Body of pancreas (tissue), 4 donors: ENCODE measurements at places on chromosomes 6 and 20. TPM values are rescaled to one million over a fixed set of nuclear protein-coding genes. Genes with fewer than 3 reads are reported as not detected.

DEFB124 gene
- total RNA-seq = not detected

DEFB125 gene
- total RNA-seq = not detected

MYCT1 gene
- total RNA-seq = 3.9 TPM

MRPL18 gene
- total RNA-seq = 84.0 TPM

LST1 gene
- 6.9 TPM for total RNA-seq

HCRTR2 gene
- not detected for total RNA-seq

DNA sequence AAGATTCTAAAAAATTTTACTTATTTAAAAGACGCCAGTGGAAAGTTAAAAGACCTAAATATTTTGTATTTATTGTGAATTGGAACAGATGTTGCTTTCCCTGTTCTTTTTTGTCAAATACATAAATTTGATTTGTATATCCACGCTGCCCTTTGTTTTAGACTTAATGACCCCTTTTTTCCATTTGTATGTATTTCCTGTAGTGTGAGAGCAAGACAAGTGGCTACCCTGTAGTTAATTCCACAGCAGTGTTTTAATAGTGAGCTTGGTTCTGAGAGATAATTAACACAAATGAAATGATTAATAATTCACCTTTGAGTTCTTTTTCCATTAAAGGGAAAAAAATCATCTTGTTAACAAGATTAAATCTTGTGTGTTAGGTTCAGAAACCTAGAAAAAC is 16.6 kb downstream of the SH3BGRL2 start:
- H3K27me3 ChIP-seq = no peaks in the 10 kb centered on the region
- H3K4me1 ChIP-seq = peaks cover 28% of the 10 kb centered on the region
- no peak overlapping the region for H3K27ac ChIP-seq

- H3K4me3 ChIP-seq = no peak overlapping the region
- H3K27me3 ChIP-seq = no peaks in the 10 kb centered on the region
- no peaks in the 10 kb centered on the region for H3K4me1 ChIP-seq
- H3K36me3 ChIP-seq = no peaks in the 10 kb centered on the region
Observed at GRCh38 chr6:147154454-147154853, 49.8 kb upstream of the STXBP5 start.

GRCh38 chr6:70860045-70860444 is 96.8 kb downstream of the B3GAT2 start:
- no peaks in the 10 kb centered on the region for H3K4me1 ChIP-seq
- no peak overlapping the region for H3K4me3 ChIP-seq
- no peak overlapping the region for H3K27ac ChIP-seq
- H3K27me3 ChIP-seq = no peaks in the 10 kb centered on the region
- DNase-seq = no peak

DNA sequence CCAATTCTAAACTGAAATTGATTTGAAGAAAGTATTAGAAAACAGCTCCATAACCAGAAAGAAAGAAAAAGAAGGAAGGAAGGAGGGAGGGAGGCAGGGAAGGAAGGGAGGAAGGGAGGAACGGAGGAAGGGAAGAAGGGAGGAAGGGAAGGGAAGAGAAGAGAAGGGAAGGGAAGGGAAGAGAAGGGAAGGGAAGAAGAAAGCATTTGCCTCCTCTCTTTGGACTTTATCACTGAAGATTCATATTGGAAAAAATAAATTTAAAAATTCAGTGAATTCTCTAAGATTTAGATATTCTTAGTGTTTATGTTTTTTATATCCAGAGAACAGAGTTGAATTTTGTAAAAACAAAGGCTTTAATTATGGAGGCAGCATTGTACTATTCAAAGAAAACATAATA is 68.5 kb upstream of the NXT1 start:
- H3K27me3 ChIP-seq = no peaks in the 10 kb centered on the region
- H3K27ac ChIP-seq = no peak overlapping the region

DNA sequence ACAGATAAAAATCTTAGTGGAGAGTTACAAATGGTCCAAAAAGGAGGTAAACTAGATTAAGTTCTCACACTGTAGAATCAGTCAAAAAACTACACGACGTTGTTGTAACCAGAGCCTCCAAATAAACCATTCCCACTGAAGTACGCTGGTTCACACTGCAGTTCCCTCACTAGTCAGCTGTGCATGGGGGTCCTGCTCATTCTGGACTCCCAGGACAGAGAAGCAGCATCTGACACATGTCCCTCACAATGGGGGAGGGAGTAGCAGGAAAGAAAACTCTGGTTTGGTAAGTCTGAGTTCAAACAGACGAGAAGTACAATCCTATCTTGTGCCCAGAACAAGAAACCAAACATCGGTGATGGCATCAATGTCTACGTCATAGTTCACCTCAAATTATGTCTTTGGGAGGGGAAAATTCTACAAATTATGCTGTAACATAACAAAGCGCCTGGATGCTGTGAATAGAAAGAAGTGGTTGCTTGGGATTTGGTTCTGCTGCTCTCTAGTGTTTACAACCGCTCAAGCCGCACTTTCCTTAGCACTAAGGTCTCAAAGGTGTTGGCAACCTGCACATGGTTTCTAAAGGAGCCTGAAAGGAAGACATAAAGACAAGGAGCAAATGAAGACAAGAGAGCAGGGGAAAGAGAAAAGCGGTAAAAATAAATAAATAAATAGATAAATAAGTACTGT is 208.0 kb downstream of the GMDS start:
- H3K36me3 ChIP-seq = no peaks in the 10 kb centered on the region
- H3K27ac ChIP-seq = no peak overlapping the region

- no peak for DNase-seq
- no peak overlapping the region for H3K4me3 ChIP-seq
- no peaks in the 10 kb centered on the region for H3K27me3 ChIP-seq
- H3K27ac ChIP-seq = peak overlapping the region; percentile 73
- no peaks in the 10 kb centered on the region for H3K36me3 ChIP-seq
Observed at GRCh38 chr6:100456141-100456907, 8.4 kb downstream of the SIM1 start.

DNA sequence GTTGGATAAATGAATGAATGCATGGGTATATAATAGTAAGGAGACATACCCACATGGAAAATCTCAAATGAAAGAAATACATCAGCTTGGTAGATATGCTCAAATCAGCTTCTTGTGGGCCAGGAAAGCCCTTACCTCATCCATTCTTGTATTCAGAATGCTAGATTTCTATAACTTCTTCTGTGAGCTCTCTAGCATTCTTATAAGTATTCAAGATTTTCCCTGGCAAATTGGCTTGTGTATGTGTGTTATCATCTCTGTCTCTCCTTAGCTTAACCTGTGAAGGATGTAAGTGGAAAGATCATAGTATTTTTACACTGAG is 100.8 kb downstream of the OR2B2 start:
- H3K4me3 ChIP-seq = no peak overlapping the region
- H3K27me3 ChIP-seq = peaks cover 10% of the 10 kb centered on the region
- peaks cover 29% of the 10 kb centered on the region for H3K4me1 ChIP-seq
- H3K27ac ChIP-seq = no peak overlapping the region
- H3K36me3 ChIP-seq = no peaks in the 10 kb centered on the region
- DNase-seq = no peak

GRCh38 chr20:34954904-34955230 is 739 bp downstream of the GSS start:
- H3K4me3 ChIP-seq = peak overlapping the region; percentile 23
- H3K36me3 ChIP-seq = no peaks in the 10 kb centered on the region
- H3K4me1 ChIP-seq = peaks cover 13% of the 10 kb centered on the region

DNA sequence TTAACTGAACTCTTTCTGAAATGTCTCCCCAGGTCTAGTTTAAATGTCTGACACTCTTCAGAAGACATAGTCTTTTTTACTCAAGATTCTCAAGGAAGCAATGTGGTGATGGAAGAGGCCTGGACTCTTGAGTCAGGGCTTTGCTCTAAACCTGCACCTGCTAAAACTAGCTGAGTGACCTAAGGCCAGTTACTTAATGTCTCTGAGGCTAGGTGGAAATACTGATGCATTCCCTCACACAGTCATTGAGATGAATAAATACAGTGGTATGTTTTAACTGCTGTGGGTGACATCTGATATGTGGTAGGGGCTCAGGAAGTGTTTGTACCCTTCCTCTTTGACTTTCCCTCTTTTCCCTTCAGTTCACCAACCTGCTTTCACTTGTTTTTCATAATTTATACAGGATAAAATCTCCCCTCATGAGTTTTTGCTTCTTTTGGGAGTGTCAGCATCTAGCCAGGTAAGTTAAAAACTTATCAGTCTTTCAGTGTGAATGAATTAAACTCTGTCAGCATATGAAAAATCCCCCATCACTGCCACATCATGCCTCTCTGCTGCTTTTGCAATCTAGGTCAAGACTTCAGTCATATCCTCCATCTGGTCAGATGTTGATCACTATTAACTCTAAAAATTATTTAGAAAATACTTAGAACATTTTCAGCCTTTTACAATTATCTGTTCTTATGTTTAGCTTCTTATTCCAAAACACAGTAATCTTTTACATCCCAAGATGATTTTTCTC is 178.7 kb upstream of the TNFAIP3 start:
- H3K27me3 ChIP-seq = no peaks in the 10 kb centered on the region
- no peak overlapping the region for H3K4me3 ChIP-seq
- no peak for DNase-seq

DNA sequence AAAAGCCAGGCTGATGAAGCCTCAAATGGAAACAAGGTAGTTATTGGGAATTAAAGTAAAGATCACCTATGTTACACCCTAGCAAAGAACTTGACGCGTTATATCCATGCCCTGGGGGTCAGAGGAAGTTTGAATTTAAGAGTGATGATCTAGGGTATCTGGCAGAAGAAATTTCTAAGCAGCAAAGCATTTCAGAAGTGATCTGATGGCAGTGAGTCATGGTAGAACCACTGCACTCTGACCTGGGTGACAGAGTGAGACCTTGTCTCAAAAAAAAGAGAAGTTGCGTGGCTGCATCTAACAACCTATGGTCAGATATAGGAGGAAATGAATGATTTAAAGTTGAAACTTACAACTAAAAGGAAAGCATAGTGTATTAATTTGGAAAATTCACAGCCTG is 45.2 kb downstream of the SCP2D1 start:
- no peak overlapping the region for H3K4me3 ChIP-seq
- H3K27ac ChIP-seq = no peak overlapping the region
- no peak for DNase-seq
- H3K27me3 ChIP-seq = no peaks in the 10 kb centered on the region
- H3K4me1 ChIP-seq = no peaks in the 10 kb centered on the region

GRCh38 chr20:23313271-23313670 is 37.3 kb upstream of the NXT1 start:
- H3K27me3 ChIP-seq = no peaks in the 10 kb centered on the region
- DNase-seq = no peak
- no peaks in the 10 kb centered on the region for H3K36me3 ChIP-seq
- no peak overlapping the region for H3K27ac ChIP-seq
- no peak overlapping the region for H3K4me3 ChIP-seq

DNA sequence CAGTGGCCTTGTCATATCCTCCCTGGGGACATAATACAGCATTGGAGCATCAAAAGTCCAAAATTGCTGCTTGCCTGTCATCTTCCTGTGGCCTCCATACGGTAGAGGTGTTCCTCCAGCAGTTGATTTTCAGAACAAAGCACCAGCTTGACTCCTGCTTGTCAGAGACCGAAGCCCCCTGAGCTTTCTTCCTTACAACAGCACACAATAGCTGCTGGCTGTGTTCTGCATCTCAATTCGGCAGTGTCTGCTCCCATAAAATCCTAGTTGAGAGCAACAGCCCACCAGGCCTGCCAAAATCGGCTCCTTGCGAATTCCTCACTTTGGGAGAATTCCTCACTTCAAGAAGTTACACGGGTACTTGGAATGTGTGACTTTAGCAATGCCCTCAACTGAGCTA is 372.9 kb downstream of the SAMD5 start:
- H3K36me3 ChIP-seq = no peaks in the 10 kb centered on the region
- no peaks in the 10 kb centered on the region for H3K4me1 ChIP-seq
- no peaks in the 10 kb centered on the region for H3K27me3 ChIP-seq

- DNase-seq = no peak
- no peak overlapping the region for H3K27ac ChIP-seq
- no peaks in the 10 kb centered on the region for H3K36me3 ChIP-seq
- no peak overlapping the region for H3K4me3 ChIP-seq
- H3K27me3 ChIP-seq = no peaks in the 10 kb centered on the region
- H3K4me1 ChIP-seq = no peaks in the 10 kb centered on the region
Observed at GRCh38 chr20:44445742-44446710, 29.6 kb upstream of the TTPAL start.

GRCh38 chr6:170208651-170209353 is 82.1 kb downstream of the DLL1 start:
- no peak overlapping the region for H3K27ac ChIP-seq
- no peak overlapping the region for H3K4me3 ChIP-seq
- no peak for DNase-seq

- peak; percentile 42 for DNase-seq
- H3K27ac ChIP-seq = no peak overlapping the region
- H3K4me3 ChIP-seq = peak overlapping the region; percentile 15
- no peaks in the 10 kb centered on the region for H3K27me3 ChIP-seq
Observed at GRCh38 chr6:17580518-17581048, 19.5 kb upstream of the FAM8A1 start.

- H3K27me3 ChIP-seq = no peaks in the 10 kb centered on the region
- H3K4me1 ChIP-seq = no peaks in the 10 kb centered on the region
- DNase-seq = no peak
- no peak overlapping the region for H3K4me3 ChIP-seq
Observed at GRCh38 chr6:152049502-152049901, 242.0 kb downstream of the ESR1 start.

GRCh38 chr6:135266675-135267074 is 85.6 kb downstream of the MYB start:
- peaks cover 14% of the 10 kb centered on the region for H3K4me1 ChIP-seq
- DNase-seq = no peak
- H3K27me3 ChIP-seq = no peaks in the 10 kb centered on the region
- no peak overlapping the region for H3K27ac ChIP-seq

DNA sequence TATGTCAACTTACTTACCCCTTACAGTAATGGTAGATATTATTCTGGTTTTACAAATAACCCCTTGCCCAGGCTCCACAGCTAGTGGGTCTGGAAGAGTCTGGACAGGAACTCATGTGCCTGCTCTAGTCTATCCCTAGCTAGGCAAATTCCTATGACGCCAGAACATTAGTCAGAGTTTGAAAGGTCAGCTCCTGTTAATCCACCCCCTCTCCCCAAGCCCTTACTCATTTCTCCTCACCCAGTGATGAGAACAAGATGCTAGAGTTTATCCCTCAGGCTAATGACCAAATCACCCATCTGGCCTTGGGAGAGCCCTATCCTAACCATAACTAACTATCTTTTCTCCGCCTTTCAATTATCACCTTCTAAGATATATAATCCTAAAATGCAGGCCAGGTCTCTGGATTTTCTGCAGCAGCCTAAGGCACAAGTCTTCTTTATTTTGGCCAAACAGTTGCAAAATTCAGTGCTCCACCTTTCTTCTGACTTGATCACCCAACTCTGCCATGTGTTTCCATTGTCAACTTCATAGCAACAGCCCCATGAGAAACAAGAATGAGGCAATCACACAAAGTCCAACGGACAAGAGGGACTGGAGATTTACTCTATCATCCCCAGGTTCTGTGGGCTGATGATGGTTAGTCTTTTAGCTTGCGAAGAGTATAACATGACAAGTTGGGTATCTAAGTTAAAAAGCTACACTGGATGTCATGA is 113.3 kb downstream of the TASP1 start:
- H3K27me3 ChIP-seq = no peaks in the 10 kb centered on the region
- H3K4me3 ChIP-seq = no peak overlapping the region
- no peak overlapping the region for H3K27ac ChIP-seq
